Hematopoietic multipotent progenitor cell (in vitro differentiated cells): ENCODE measurements at places on chromosomes 7 and 10.

GRCh38 chr7:124276005-124276622, 243.2 kb upstream of the TMEM229A start:
- DNase-seq, result no peak

DNA sequence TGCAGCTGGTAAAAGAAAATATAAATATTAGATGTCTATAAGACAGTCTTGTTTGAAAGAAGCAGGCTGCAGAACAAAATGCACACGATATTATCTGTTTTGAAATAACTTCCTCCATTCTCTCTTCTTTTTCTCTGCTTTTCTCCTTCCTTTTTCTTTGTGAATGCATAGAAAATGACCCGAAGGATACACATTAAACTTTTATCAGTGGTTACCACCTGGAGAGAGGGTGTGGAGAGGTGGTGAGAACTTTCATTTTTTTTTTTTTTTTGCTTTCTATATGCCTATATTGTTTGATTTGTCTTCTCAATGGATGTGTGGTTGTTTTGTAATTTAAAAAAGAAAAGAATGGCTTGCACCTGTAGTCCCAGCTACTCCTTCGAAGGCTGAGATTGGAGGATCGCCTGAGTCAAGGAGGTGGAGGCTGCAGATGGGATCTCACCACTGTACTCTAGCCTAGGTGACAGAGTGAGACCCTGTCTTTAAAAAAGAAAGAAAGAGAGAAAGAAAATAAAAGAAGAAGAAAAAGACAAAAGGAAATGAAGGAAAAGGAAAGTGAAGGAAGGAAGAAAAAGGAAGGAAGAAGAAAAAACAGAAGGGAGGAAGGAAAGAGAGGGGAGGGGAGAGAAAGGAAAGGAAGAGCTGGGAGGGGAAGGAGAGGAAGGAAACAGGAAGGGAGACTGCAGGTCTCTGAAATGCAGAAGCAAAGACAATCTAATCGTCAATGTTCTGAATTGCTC, 64.4 kb downstream of the SAMD9 start:
- DNase-seq, result no peak

DNA sequence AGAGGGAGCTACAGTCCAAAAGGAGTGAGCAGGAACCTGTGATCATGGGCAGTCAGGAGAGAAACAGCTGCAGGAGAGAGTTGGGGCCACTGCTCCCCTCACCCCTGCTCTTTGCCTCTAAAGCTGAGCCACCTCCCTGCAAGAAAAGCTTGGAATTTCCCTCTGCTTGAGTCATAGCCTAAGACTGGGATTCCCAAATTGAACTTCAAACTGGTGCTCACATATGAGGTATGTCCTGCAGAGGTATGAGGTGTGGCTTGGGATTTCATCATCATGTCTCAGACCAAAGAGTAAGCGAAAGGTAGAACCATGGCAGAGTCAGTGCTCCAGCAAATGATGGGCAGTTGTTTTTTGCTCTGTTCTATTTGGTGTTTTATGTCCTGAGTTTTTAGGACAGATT, 237.1 kb upstream of the NRP1 start:
- DNase-seq, result no peak

- no peak for DNase-seq
Observed at GRCh38 chr10:93030409-93030808, 30.2 kb upstream of the CYP26C1 start.

- no peak for DNase-seq
Observed at GRCh38 chr10:76338187-76338586, 906.8 kb downstream of the LRMDA start.

DNA sequence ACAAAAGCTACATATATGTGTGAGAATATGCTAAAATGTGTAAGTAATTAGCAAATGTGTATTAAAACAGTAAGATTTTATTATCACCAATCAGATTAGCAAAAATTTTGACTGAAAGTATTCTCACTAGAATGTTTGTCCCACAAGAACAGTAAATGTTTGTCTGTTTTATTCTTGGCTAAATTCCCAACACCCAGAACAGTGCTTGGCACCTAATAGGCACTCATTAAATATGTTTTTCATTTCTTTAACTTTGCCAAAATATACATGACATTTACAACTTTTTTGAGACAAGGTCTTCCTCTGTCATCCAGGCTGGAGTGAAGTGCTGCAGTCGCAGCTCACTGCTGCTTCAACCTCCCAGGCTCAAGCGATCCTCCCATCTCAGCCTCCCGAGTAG, 143.6 kb downstream of the EBF3 start:
- no peak for DNase-seq

DNA sequence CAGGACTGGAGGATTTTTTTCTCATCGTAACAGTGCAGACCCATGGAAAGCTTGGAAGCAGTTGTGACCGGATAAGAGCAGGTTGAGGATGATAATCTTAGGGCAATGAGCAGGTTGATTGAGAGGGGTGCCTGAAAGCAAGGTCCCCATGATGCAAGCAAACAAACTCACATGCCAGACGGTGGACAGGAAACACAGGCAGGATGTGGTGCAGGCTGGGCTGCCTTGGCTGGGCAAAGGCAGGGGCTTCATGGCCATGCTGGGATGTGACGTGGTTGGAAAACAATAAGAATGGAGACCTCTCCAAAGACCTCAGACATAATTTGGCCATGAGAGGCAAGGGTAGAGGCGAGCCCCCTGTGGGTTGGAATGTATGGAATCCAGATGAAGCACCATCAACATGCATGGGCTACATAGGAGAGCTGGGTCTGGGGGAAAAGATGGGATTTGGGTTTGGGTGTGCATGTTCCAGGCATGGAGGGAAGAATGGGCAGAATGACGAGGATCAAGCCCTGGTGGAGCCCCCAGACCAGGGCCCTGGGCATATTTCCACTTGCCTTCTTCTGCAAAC, 58.3 kb downstream of the IKZF1 start:
- peak; percentile 66 for DNase-seq

DNA sequence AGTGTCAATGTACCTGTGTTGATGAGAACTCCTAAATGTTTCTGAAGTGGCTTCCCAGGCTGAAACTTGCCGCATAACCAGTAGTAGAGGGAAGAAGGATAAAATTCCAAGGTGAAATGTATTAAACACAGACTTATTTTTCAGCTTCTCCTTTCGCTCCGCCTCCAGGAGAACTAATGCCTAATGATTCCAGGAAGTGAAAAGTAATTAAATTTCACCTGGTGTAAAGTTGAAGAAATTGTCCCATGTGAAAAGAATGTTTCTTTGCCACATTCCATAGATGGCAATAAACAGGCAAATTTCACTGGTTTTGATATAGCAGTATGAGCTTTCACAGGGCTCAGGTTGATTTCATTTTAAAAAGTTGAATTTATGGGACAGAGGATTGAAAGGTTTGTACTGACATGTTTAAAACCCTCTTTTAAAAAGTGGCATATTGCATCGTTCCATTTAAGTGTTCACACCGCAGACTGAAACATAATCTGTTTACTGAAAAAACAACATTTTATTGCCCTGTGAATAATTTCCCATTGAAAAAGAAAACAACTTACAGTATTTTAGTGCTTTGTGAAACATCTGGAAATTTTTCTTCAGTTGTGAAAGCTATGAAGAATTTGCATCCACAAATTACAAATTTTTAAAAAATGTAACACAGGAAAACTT, 453.4 kb upstream of the NFE2L3 start:
- DNase-seq, result no peak

- DNase-seq, result no peak
Observed at GRCh38 chr10:128877936-128878335, 589.1 kb upstream of the MGMT start.

GRCh38 chr10:32923849-32924248, 34.2 kb downstream of the ITGB1 start:
- no peak for DNase-seq

- no peak for DNase-seq
Observed at GRCh38 chr10:119120413-119120867, 16.5 kb downstream of the DENND10 start.

GRCh38 chr10:131282961-131283360, 28.6 kb downstream of the TCERG1L start:
- no peak for DNase-seq
